ENCODE measurements at places on chromosomes 3 and 15.

DNA sequence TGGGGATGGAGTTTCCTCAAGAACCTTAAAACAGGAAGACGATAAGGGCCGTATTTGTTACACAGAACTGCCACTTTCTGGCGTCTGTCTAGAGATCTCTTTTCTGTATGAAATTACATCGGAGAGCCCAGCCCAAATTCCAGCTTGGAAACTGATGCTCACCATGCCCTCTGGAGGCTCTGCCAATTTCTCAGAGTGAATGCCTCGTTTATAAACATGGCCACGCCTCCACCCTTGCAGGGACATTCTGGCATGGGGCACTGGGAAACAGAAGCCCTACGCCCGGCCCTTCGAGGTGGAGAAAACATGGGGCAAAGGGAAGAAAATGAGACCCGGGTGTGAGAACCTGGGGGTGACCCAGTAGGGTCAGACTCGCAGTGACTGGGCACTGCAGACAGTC is 53.4 kb upstream of the SEC13 start:
- DNase-seq, result no peak

GRCh38 chr3:133572158-133573053 is 1.1 kb upstream of the CDV3 start:
- DNase-seq, result no peak

DNA sequence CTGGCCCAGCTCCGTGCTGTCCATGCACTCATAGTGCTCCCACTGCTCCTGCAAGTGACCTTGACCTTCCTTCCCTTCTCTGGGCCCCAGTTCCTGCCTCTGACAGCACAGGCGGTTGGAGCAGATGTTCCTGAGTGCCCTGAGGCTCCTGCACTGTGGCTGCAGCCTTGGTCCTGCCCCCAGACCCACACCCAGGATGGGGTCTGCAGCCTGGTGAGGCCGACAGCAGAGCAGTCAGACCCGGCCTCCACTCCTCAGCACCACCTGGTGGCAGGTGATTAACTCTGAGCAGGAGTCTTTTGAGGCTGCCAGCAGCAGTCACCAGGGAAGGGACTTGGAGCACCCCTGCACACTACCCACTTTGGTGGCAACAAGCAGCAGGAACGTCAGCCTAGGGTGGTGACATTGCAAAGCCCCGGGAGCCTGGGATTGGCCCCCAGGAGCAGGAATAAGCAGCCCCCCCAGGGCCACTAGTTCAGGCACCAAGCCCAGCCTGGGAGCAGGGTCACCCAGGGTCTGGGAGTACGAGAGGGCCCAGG is 64.6 kb downstream of the CYP11A1 start:
- no peak for DNase-seq

DNA sequence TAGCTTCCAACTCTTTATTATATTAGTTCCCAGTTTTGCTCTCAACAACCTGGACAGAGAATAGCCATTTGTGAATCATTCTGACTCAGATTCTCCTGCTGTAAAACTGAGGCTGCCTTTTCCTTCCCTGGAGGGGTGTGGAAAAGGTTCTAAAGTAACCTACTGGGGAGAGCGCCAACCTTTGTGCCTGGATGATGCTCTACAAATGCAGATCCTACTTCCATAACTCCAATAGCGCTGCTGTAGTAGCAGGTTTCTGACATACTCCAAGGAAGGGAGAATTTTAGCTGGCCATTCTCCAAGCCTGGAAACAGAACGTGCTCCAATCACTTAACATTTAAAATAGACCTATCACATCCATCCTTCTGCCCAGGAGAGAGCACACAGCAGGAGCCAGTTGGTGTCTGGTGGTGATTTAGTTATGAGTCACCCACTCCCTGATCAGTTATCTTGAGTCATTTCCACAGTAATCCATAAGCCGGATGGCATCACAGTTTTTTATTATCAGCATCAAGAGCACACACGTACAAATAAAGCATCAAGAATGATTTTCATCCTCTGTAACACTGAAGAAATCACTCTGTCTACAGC is 38.3 kb downstream of the MYH15 start:
- no peak for DNase-seq

DNA sequence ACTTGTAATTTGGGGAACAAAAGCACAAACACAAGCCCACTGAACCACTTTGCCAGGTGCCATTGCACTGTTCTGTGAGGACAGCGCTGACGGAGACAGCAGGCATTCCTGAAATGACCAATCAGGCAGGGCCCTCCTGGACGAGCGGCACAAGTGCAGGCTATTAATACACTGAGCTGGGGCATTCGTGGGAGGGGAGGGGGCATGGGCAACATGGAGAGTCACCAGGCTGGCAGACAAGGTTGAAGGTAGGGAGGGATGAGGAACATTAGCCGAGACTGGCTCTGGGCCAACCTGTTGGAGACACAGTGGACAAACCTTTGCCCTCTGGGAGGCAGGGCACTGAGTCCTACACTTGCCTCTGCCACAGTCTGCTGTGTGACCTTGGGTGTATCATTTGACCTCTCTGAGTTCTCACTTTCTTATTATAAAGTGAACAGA is 45.6 kb downstream of the NOX5 start:
- DNase-seq, result no peak

GRCh38 chr3:10337323-10338163 is 16.6 kb upstream of the SEC13 start:
- DNase-seq, result no peak

DNA sequence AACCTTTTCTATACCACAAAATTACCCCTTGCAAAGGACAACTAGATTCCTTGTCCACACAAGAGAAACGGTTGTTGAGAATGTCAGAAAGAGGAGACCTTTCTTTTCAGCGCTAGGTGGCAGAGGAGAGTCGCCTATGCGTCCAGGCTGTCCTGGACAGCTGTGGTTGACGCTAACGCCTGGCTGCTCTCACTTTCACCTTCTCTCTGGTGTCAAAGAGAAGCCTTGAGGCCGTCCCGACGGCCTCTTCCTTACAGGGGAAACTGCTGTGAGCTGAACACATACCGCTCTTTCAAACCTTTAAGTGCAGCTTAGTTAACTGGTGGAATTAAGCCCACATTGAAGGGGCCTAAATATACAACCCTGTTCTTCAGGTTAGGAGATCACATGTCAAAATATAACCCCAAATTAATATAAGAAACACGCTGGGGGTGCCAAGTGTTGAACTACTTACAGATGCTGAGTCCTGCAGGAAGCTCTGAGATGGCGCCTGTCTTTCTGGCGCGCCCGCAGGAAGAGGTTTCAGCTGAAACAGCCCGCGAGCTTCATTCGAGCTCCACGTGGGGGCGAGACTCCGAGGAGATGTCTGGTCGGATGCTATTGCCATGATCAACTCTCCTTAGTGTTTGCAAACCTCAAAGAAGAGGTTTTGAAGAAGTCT is 26.1 kb upstream of the KBTBD8 start:
- no peak for DNase-seq

GRCh38 chr3:29263476-29263875 is 17.4 kb upstream of the RBMS3 start:
- no peak for DNase-seq

DNA sequence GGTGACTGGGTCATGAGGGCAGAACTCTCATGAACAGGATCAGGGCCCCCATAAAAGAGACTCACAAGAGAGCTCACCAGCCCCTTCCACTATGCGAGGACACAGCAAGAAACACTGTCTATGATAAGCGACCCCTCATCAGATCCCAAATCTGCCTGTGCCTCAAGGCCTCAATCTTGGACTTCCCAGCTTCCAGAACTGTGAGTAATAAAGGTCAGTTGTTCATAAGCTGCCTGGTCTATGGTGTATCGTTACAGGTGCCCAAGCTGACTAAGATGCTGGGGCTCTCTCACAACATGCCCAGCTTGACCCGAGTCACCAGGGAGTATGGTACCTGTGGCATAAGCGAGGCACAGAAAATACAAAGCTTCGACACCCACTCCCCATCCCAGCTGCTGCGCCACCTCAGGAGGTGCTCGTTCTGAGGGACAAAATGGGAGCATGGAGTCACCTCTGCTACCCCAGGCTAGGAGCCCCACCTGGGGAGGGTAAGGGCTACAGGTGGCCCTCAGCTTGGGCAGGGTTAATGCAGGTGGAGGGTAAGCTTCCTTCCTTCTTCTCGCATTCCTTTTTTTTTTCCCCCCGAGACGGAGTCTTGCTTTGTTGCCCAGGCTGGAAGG is 234.1 kb downstream of the ADAMTS17 start:
- no peak for DNase-seq

DNA sequence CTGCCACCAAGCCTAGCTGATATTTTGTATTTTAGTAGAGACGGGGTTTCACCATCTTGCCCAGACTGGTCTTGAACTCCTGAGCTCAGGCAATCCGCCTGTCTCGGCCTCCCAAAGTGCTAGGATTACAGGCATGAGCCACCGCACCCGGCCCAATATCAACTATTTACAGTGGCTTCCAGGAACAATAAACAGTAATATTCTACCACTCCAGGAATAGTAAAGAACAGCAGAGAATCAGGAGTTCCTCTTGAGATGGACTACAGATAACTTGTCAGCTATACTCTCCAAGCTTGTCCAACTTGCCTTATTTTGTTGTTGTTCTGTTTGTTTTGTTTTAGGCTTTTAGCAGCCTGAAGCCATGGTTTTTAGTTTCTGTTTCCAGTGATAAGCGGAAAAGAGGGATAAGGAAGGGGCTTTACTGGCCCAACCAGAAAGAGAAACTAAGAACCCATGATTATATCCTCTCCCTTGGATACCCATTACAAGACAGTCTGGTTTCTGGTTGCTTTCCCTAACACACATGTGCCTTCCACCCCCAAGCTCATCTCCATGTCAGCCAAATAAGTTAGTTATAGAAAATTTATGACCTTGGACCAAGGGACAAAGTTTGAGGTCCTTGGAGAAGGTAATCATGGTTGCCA is 36.7 kb downstream of the ARHGEF3 start:
- no peak for DNase-seq

DNA sequence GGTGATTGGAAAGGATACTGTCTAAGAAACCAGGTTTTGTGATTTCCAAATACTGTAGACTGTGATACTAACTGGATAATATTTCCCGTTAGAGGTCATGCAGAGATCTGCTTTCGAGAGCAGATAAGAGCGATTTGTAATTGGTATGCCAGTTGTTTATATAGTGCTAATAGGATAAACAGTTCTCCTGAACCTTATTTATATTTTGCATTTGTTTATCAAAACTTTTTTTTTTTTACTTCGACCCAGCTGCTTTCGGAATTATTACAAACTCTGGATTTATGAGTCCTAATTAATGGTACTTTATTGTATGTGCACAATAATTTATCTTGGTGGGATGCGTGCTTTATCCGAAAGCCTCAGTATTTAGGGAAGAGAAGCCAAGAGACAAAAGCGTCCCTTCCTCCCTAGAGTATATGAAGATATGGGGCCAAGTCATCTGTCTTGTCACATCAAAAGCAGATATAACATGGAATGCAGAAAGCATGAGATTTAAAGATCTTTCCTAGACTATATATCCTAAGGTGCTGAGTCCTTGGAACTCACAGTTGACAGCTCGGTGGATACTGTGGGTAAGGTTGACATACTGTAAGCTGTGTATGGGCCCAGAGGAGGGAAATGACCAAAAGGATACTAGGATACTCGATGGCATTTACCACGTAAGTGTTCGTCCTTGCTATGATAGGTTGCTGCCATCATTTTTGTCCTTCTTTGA is 62.2 kb downstream of the SMAD6 start:
- DNase-seq, result no peak

- DNase-seq, result no peak
Observed at GRCh38 chr3:195760345-195761122, 39.8 kb downstream of the MUC20 start.

GRCh38 chr3:63438826-63439371 is 160.8 kb downstream of the SYNPR start:
- DNase-seq, result no peak

DNA sequence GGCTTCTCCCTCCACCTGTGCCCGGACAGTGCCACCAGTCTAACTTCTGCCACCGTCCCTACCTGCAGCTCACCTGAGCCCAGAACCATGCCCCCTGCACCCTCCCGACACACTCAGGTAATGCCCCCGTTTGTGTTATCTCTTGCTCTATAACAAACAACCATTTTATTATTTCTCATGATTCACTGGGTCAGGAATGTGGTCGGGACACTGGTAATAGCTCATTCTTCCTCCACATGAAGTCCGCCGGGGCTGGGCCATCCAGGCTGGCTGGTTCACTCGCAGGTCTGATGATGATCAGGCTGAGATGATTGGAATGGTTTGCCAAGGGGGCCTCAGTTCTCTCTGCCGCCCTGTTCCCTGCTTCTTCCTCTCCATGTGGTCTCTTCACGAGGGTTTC is 20.3 kb upstream of the NR2E3 start:
- DNase-seq, result no peak

DNA sequence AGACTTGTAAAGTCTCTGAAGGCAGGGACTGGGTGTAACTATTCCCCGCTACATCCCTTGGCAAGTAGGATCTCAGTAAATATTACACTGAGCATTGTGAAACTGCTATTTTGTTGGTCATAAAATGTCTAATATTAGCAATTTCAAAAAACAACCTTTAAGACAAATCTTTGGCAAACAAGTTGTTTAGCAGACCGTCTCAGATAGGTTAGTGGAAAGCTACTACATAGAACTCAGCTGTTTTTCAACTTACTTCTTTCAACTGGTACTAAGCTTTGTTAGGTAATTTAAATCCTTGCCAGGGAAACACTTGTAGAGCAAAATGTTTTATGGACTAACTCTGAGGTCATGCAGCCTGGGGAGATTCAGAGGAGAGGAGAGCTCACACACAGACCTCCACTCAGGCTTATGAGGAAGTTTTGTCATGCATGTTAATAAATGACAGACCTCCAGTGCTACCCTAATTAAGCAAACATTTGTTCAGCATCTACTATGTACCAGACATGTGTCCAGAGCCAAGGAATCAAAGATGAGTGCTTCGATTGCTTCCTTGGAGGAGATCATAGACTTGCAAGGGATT is 61.6 kb upstream of the STAC start:
- DNase-seq, result no peak

GRCh38 chr3:23941440-23941839 is 3.6 kb upstream of the NR1D2 start:
- no peak for DNase-seq

- DNase-seq, result no peak
Observed at GRCh38 chr3:98240131-98240530, 23.9 kb upstream of the OR5H6 start.

DNA sequence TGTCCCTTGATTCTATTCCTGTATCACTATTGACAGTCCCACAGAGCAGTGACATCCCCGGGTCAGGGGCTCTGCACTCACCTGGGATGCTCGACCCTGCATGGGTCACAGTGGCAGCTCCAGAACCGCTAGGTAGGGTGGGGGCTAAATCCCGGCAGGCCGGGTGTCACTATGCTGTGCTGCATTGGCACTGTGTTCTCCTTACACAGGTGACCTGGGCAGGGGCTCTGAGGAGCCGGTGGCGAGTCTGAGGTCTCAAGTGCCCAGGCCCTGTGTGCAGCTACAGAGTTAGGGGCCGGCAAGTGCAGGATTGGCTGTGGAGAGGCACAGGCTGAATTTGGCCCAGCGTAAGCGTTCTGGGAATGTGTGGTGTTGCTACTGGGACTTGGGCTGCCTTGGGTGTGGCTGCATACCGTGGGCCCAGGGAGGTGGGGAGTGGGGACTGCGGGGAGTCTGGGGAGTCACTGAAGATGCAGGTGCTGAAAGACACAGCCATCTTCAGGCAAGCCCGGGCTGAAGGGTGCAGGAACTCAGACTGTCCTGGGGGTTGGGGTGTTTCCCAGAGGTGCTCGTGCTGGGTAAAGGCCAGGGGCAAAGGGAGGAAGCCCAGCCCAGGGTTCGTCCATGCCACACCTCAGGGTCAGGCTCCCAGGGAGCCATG is 102.6 kb upstream of the PRR20G start:
- DNase-seq, result no peak

- no peak for DNase-seq
Observed at GRCh38 chr3:177525987-177526712, 328.9 kb upstream of the TBL1XR1 start.

Data from NCI-H187 treated with DMSO at 0.1 percent for 48 hours (cell line).